ENCODE measurements at places on chromosomes 12 and 14.

DNA sequence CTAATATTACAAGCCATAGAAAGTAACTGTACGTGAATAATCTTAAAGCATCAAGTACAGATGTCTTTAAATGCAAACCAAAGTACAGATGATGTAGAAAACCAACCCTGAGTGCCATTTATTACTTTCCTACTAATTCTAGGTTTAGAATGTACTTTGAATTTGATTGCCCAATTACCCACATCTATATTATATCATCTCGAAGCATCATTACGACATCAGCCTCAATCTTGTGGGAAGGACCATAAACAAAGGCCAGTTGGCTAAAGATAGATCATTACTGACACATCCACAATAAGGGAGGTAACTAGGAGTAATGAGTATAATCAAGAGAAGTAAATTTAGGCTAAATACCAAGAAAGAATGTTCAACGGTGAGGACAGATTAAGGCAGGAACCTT lies 478.9 kb downstream of the BCAT1 start:
- DNase-seq = no peak

DNA sequence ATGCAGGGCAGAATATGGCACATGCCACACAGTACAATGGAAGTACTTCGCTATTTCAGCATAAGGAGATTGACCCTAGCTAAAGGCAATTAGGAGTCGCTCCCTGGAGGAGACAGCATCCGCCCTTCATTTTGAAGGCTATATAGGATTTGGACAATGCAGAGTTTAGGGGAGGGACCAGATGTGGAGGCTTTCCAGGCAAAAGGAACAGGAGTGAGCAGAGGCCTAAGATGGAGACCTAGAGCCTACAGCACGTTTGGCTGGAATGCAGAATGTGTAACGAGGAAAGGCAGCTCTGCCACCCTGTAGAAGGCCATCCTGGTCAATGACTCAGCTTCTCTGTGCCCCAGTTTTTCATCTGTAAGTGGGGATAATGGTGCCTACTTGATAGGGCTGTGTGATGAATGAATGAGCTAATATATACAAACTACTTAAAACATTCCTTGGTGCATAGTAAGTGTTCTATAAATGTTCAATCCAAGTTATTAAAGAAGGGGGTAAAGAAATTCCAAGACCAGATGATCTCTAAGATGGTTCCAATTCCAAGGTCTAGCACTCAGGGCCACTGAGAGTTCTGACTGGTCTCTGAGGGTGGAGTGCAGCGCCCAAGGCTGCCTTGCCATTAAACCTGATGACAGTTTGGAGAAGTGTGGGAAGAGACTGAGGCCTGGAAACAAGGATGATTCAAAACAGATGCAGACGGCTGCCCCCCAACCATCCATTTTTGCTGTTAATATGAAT lies 54.3 kb upstream of the FRMD6 start:
- DNase-seq = no peak

DNA sequence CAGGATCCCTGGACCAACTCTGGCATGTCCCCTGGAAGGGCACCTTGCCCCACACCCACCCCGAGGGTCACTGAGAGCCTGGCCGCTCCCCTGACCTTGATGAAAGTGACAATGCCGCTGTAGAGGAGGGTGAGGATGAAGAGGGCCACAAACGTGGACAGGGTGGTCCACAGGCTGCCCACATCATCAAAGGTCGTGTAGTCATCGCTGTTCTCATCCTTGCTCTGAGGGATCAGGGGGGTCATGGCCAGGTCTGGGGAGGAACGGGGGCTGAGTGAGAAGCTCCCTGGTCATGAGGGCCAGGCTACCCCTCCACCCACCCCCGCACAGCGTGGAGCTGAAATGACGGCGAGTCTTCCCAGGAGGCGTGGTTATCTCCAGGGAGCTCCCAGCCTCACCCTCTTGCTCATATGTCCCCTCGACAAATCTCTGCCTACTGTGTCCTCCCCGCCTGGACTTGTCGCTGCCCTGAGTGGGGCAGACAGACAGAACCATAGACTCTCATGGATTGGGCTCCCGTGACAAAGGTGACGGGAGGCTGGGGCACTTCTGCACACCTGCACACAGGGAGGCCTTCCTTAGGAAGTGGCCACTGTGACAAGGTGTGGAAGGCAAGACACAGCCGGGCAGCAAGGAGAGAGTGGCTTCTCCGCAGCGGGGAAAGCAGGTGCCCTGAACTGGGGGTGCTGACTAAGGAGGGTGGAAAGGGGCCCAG lies 311.1 kb downstream of the TMEM121 start:
- DNase-seq = no peak

GRCh38 chr12:25152055-25152454 lies 42.9 kb downstream of the DNAI7 start:
- no peak for DNase-seq

DNA sequence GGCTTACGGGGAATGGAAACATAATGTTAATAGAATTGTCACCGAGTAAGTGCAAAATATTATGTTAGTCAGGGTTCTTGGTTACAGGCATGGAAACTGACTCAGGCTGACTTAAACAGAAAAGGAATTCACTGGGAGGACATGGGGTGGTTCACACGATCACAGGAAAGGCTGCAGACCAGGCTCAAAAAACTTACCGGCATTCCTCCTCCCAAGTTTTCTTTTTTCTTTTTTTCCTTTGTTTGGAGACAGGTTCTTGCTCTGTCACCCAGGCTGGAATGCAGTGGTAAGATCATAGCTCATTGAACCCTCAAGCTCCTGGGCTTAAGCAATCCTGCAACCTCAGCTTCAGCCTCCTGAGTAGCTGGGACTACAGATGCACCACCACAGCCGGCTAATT lies 11.9 kb upstream of the UBE2N start:
- DNase-seq = no peak

- DNase-seq = peak; percentile 23
Observed at GRCh38 chr14:69048456-69048855, 69.4 kb upstream of the ACTN1 start.

Measured in activated naive CD4-positive, alpha-beta T cell treated with anti-CD3 and anti-CD28 coated beads, Interleukin-2, amount 50 U/mL, for 16 hours (primary cell).